ENCODE measurements at places on chromosomes 16 and 17. TPM values are rescaled to one million over a fixed set of nuclear protein-coding genes. Genes with fewer than 3 reads are reported as not detected.

PLD6 gene
- 2.4 TPM for total RNA-seq

HS3ST3A1 gene
- total RNA-seq, result not detected

SRRM2 gene
- 38.5 TPM for total RNA-seq

TP53TG3 gene
- total RNA-seq, result not detected

GRAPL gene
- 7.3 TPM for total RNA-seq

PRRT2 gene
- 0.71 TPM for total RNA-seq

SPATA2L gene
- total RNA-seq, result 16.3 TPM

NPIPA5 gene
- total RNA-seq, result 1.1 TPM

ADAM11 gene
- 0.25 TPM for total RNA-seq

CES4A gene
- total RNA-seq, result 0.59 TPM

HOXB9 gene
- not detected for total RNA-seq

TBC1D3C gene
- not detected for total RNA-seq

HES7 gene
- total RNA-seq, result 0.40 TPM

TPPP3 gene
- total RNA-seq, result 0.18 TPM

ITGAL gene
- not detected for total RNA-seq

DNASE1L2 gene
- 0.26 TPM for total RNA-seq

ABCA9 gene
- 13.9 TPM for total RNA-seq

PYY gene
- total RNA-seq, result not detected

PMM2 gene
- total RNA-seq, result 31.1 TPM

ZNF768 gene
- 21.2 TPM for total RNA-seq

EFNB3 gene
- total RNA-seq, result 0.07 TPM

AIPL1 gene
- total RNA-seq, result not detected

ENPP7 gene
- not detected for total RNA-seq

IRX3 gene
- total RNA-seq, result 0.07 TPM

DPEP3 gene
- not detected for total RNA-seq

HNF1B gene
- total RNA-seq, result not detected

ABAT gene
- total RNA-seq, result 2.6 TPM

ADAP2 gene
- total RNA-seq, result 0.11 TPM

CRYM gene
- not detected for total RNA-seq

KRTAP16-1 gene
- total RNA-seq, result not detected

ATP2C2 gene
- not detected for total RNA-seq

SLC25A10 gene
- total RNA-seq, result 26.7 TPM

ZMYND15 gene
- total RNA-seq, result 0.11 TPM

SDR42E2 gene
- 0.07 TPM for total RNA-seq

YBX2 gene
- 0.07 TPM for total RNA-seq

SCGB1C2 gene
- total RNA-seq, result not detected

KRT13 gene
- total RNA-seq, result not detected

GH1 gene
- not detected for total RNA-seq

RANGRF gene
- 17.6 TPM for total RNA-seq

TMEM92 gene
- total RNA-seq, result not detected
